Stomach (tissue), 19 donors: ENCODE measurements at places on chromosomes 3 and 15. TPM values are rescaled to one million over a fixed set of nuclear protein-coding genes. Genes with fewer than 3 reads are reported as not detected.

GRCh38 chr3:192011137-192011536, 550.2 kb downstream of the PYDC2 start:
- no peak overlapping the region for H3K27ac ChIP-seq
- no peak for DNase-seq
- no peaks in the 10 kb centered on the region for H3K36me3 ChIP-seq
- no peaks in the 10 kb centered on the region for H3K4me1 ChIP-seq
- no peak overlapping the region for H3K4me3 ChIP-seq

DNA sequence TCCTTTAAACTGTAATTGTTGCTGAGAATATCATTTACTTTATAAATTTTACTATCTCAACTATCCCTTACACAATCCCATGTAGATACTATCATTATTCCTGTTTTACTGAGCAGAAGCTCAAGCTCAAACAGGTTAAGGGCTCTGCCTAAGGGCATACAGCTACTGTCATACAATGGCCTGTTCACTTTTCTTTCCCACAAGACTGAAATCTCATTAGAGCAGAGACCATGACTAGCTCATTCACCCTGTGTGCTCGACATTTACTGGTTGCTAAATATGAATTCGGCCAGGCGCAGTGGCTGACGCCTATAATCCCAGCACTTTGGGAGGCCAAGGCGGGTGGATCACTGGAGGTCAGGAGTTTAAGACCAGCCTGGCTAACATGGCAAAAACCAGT, 1.6 kb upstream of the MESP2 start:
- no peaks in the 10 kb centered on the region for H3K36me3 ChIP-seq
- no peak overlapping the region for H3K27ac ChIP-seq
- H3K4me3 ChIP-seq: no peak overlapping the region
- H3K4me1 ChIP-seq: peaks cover 16% of the 10 kb centered on the region
- DNase-seq: no peak
- H3K27me3 ChIP-seq: no peaks in the 10 kb centered on the region

DNA sequence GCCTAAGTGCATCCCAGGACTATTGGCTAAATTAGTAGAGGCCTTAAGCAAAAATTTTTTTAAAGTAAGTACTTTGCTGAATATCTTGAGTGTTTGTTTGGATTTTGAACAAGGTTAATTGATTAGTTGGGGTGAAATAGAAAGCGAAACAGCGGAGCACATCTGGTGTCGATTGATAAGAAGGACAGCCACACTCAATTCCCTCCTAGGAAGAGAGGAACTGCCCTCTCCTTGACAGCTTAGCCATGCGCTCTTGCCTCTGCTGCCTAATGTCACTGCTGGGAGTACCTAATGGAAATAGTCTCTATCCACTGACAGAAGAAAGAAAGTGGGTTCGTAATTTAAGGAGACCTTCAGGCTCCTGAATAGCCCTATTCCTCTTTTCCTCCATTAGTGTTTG, 943.6 kb downstream of the DIPK2A start:
- H3K4me3 ChIP-seq: no peak overlapping the region
- no peak overlapping the region for H3K27ac ChIP-seq
- H3K36me3 ChIP-seq: no peaks in the 10 kb centered on the region
- no peak for DNase-seq
- no peaks in the 10 kb centered on the region for H3K4me1 ChIP-seq

GRCh38 chr15:89225588-89225987, 4.2 kb upstream of the RLBP1 start:
- H3K4me1 ChIP-seq: no peaks in the 10 kb centered on the region
- H3K27ac ChIP-seq: no peak overlapping the region
- H3K4me3 ChIP-seq: no peak overlapping the region
- DNase-seq: no peak
- no peaks in the 10 kb centered on the region for H3K36me3 ChIP-seq

RHCG gene
- total RNA-seq: 5.7 TPM

FGD5 gene
- 13.3 TPM for total RNA-seq
